ENCODE measurements at places on chromosomes 13 and 19.

DNA sequence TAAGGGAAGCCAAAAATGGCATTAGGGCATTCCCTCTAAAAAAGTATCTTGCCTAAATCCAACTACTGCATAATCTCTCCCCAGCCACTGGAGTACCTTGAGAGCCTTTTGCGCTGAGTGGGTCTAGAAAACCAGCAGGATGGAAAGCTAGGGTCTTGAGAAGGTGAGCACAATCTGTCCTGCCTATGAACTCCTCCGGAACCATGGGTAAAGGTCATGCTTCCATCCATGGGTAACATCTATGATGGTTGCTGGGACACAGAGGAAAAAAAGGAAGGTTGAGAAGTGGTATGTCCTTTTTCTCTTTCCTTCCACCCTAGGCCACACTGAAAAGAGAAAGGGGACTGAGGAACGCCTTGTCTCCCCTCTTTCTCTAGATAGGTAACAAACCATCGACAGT is 52.4 kb downstream of the ZNF676 start:
- DNase-seq: peak; percentile 2

GRCh38 chr13:85671336-85671735 is 127.9 kb downstream of the SLITRK6 start:
- no peak for DNase-seq

DNA sequence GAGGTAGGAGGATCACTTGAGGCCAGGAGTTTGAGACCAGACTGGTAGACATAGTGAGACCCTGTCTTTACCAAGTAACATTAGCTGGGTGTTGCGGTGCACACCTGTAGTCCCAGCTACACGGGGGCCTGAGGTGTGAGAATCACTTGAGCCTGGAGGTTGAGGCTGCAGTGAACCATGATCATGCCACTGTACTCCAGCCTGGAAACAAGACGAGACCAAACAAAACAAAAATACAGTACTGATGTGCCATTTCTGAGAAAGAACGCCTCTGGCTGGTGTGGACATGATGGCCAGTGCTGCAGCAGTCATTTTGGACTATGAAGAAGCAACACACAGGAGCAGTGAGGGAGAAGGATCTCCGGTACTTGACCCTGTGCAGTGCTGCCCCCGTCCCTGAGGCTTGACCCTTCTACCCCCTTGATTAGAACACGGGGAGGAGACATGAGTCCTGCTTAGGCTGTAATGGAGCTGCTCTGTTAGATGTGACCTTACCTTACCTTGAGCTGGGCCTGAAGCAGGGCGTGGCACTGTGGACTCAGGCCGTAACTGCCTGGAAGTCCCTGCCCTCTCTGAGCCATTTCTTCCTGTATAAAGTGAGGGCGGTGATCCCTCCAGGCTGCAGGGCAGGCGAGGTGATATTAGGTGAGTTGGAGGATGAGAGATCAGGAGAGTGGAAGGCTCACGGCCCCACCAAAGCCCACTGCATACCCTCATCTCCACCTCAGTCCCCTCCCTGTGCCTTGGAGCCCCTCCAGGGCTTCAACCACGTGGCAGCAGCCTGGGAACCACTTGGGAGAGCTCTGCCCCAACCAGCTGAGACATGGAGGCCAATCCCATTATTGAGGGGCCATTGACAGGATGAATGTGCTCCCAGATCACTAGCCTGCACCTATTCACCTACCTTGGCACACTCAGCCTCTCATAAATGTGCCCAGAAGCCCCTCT is 5.9 kb downstream of the RPL18A start:
- no peak for DNase-seq

DNA sequence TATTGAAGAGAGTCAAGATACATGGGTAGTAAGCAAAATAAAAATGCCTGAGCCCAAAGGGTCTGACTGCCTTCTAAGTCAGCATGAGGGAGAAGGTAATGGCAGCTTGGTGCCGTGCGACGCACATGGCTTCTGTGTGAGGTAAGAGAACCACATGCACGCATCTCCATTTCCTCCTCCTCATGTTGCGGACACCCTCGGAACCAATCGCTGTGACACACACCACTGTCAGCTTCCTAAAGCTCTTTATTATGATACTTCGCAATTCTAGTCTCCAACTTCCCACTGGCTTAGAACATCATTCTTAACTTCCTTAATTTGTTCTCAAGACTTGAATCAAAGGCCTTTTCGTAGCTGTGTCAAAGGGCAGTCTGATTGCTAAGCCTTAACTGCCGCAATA is 170.1 kb downstream of the OXGR1 start:
- no peak for DNase-seq

- DNase-seq: peak; percentile 78
Observed at GRCh38 chr19:10270616-10271394, at the start of gene ICAM1. TSS of gene ICAM1 (plus strand) at chr19:10271120. CDS start at chr19:10271160, 40 bp downstream.

DNA sequence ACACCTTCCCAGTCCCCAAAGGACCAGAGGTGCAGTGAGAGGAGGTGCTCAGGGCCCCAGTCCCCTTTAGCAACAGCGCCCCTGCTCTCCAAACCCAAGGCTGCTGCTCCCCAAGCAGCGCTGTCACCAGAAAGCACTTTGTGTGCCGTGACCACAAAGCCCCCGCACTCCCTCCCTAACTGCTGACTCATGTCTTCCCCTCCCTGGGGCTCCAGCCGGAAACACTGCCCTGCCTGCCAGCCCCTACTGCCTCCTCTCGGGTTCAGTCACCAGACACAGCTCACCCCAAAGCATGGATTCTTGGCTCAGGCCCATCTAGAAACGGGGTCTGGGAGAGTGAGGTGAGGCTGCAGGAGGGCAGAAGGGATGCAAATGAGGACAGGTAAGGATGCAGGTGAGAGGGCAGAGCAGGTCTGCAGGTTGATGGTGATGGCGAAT is 4.9 kb upstream of the TNFSF14 start:
- DNase-seq: peak; percentile 92

DNA sequence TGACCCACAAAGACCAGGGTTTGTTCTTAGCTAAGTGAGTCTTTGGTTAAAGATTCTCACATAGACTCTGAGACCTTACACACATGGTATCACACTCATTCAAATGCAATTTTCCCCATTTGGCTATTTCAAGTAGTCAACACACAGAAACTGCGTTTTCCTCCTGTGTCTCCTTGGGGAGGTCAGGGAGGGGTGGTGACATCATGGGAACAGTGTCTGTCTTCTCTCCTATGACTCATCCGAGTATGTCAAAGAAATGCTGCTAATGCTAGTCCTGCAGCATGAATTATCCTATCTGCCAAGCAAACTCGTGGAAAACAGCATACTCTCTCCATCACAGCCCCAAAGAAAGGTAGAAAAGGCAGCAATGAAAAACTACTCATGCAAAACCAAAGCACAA is 100.2 kb downstream of the ENOX1 start:
- no peak for DNase-seq

DNA sequence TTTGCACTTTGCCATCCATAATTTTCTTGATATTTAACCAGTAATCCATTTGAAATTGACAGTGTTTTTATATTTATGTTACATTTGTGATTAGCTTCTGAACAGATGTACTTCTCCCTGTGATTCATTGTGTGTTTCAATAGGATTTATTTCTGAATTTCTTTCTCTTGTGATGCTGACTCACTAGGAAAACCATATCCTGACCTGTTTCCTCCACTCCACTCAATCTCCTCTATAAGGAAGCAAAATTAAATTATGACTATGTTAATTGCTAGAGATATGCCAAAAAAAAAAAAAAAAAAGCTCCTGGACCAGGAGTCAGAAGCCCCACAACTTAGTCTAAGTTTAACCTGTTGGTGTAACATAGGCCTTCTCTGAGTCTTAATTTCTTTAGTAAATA is 614.6 kb upstream of the SPRY2 start:
- DNase-seq: no peak

GRCh38 chr19:18128044-18128443 is 24.9 kb upstream of the PIK3R2 start:
- DNase-seq: no peak

GRCh38 chr13:93927431-93927830 is 552.1 kb downstream of the DCT start:
- no peak for DNase-seq

GRCh38 chr13:60169239-60170031 is 5.7 kb upstream of the DIAPH3 start:
- no peak for DNase-seq

GRCh38 chr13:94198681-94199080 is 280.8 kb downstream of the DCT start:
- no peak for DNase-seq

- DNase-seq: no peak
Observed at GRCh38 chr13:23383151-23383550, 50.4 kb downstream of the SACS start.

DNA sequence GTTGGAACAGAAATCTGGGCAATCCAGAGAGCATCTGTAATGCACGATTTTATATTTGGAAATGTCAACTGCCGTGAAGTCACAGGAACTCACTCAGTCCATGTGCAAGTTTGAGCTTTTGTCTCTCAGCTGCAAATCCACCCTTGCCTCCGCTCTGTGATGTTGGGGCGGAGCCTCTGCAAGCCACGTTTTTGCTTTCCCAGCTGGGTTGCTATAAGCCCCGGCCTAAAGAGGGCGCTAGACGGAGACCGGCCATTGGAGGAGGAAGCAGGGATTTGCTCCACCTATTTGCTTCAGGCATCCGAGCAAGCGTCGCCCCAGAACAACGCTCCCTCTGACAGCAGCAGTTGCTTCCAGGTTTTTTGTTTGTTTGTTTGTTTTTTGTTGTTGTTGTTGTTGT is 56.2 kb downstream of the TRPM4 start:
- DNase-seq: no peak

GRCh38 chr13:24630851-24631620 is 49.2 kb upstream of the ATP12A start:
- DNase-seq: no peak
